ENCODE measurements at places on chromosomes 3 and 15. TPM values are rescaled to one million over a fixed set of nuclear protein-coding genes. Genes with fewer than 3 reads are reported as not detected.

The IL20RB gene
- total RNA-seq, result 0.35 TPM

DNA sequence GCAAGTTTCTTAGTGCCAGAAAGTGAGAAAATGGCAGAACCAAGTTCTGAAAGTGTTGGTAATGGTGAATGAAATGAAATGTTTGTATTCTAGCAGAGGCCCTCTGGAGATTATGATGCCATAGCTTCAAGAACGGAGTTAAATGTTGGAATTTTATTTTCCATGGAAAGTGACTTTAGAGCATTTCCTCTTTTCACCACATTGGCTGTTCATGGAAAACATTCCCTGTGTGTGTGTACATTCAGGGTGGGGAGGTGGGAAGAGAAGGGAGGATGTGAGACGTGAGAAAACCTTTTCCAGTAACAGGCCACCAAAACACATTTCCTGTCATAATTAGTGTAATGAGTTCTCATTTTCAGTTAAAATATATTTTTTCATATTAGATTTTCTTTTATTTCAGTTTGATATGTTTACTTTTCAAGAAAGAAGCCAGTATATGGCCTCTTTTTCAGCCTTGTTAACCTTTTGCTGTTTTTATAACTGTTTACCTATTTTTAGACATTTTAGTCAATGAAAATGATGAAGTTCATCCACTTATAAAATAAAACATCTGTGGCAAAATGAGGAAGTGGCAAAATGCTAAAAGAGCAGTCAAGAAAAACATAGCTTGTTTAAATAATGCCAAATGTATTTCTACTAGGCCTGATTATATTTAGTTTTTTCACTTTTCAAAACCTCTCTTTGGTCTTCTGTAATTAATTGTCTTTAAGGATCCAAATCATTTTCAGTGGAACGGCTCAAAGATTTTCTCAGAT lies 21.6 kb downstream of the SAMMSON start:
- DNase-seq, result no peak

DNA sequence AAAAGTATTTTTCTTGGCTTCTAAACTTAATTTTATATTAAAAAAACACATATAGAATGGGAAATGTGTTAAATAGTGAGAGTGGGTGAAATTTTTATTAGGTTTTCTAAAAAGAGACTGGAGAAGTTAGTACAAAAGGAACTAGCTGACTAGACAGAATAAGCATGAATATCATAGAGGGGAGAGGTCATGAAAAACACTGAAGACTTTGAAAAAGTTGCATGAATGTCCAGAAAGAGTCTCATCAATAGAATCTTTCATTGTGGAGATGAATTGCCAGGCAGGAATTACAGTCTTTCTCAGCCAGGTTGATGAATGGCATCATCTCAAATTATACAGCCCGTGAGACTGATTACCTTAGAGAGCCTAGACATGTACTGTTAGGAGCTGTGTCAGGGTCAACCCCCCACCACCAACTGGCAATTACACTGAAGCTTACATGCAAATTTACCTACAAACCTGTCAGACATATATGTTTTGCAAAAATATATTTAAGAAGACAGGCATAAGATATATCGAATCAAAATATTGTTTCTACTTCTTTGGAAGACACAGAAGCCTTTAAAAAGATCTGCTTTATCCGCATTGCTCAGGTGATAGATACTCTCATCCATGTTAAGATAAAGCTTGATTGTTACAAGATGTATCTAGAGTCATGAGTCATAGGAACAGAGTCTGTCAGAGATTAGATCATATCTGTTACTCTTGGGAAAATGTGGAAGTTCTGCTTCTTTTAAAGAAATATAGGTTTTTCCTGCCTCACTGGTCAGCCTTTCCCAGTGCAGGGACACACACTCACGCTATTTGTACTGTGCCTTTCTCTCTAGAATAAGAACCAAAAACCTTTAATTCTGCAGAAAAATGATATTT lies 34.8 kb upstream of the PFN2 start:
- DNase-seq, result peak; percentile 9

- no peak for DNase-seq
Measured at GRCh38 chr15:42239528-42240182, 31.6 kb upstream of the VPS39 start.

- no peak for DNase-seq
Measured at GRCh38 chr15:65330934-65331645, 26.6 kb downstream of the RNU5B-1 start.

DNA sequence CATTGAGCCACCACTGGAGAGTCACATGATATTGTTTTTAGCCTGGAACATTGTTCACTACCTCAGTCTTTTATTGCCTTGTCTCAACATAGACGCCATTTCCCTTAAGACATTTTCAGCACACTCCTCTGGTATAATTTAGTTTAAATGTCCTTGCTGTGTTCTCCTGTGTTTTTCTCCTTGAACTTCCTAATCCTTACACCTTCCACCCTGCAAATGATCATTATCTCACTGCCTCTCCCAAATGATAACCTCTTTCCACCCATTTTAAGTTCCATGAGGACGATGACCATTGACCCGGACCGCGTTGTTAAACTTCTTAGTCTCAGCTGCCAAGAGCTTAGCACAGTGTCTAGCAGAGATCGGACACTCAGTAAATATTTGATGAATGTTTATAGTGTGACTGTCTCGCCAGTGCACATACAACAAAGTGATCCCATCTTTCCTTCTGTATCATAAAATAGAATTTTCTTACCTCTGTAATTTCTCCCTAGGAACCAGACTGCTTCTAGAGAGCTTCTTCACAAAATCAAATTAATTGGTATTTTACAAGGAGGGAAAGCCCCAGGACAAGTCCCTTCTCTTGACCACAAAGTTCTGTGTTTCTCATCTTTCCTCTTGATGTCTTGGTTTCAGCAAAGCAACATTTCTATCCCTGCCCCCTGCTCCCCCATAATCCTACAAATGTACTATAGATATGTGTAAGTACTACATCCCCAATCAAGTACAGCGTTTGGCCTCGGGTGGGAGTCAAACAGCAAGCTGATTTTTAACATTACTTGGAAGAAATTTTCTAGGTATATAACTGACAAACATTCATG lies 429.6 kb downstream of the LPP start:
- no peak for DNase-seq

- DNase-seq, result no peak
Measured at GRCh38 chr15:94692710-94693109, 461.3 kb downstream of the MCTP2 start.

Measured in renal cortical epithelial cell (primary cell).